ENCODE measurements at places on chromosomes 1 and 21. TPM values are rescaled to one million over a fixed set of nuclear protein-coding genes. Genes with fewer than 3 reads are reported as not detected.
A peak's percentile ranks its signal among the peaks of the same experiment; 100 is the strongest.

GRCh38 chr1:197902131-197902453, 338 bp upstream of the C1orf53 start:
- peaks cover 42% of the 10 kb centered on the region for H3K27me3 ChIP-seq
- H3K4me3 ChIP-seq: peak overlapping the region; percentile 90
- H3K27ac ChIP-seq: peak overlapping the region; percentile 50
- H3K36me3 ChIP-seq: peaks cover 2% of the 10 kb centered on the region
- H3K4me1 ChIP-seq: peaks cover 14% of the 10 kb centered on the region

GRCh38 chr1:76294482-76295194, 220.1 kb downstream of the ST6GALNAC3 start:
- H3K27me3 ChIP-seq: no peaks in the 10 kb centered on the region
- H3K4me1 ChIP-seq: peaks cover 48% of the 10 kb centered on the region
- no peaks in the 10 kb centered on the region for H3K36me3 ChIP-seq
- peak overlapping the region; percentile 29 for H3K4me3 ChIP-seq
- DNase-seq: no peak

Gene SYCP1
- total RNA-seq: not detected

DNA sequence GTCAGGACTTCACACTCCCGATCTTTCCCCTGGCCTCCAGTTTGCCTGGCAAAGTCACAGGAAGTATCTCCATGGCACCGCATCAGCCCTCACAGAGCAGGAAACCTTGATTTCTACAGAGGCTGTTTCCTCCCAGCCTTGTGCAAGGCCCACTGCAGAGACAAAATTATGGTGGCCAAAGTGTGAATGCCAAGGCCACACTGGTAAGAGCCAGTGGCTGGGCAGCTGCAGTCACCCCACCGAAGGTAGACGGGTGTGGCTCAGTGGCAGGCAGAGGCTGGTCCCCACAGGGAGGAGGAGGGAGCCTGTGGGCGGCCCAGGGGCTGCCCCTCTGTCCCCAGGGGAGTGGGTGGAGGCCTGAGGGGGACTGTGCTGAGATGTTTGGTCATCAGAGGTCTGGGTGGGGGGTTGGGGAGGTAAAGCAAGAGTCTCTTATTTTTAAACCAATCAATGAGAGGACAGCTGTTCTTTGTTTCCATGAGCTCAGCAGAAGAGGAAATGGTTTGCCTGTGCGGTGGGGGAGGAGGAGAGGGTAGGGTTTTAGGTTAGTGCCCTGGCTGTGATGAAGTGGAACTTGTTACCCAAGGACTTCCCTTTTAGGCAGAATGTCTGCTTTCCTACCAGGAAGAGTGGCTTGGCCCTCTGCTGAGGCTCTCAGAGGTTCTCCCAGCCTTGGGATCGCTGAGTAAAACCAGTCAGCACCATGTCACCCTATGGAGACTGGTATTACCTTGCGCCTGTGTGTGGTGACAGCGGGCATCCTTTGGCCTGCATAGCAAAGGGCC, 18.0 kb upstream of the BTG2 start:
- peak overlapping the region; percentile 73 for H3K4me3 ChIP-seq
- peak; percentile 87 for DNase-seq
- H3K27me3 ChIP-seq: no peaks in the 10 kb centered on the region
- peaks cover 96% of the 10 kb centered on the region for H3K4me1 ChIP-seq

DNA sequence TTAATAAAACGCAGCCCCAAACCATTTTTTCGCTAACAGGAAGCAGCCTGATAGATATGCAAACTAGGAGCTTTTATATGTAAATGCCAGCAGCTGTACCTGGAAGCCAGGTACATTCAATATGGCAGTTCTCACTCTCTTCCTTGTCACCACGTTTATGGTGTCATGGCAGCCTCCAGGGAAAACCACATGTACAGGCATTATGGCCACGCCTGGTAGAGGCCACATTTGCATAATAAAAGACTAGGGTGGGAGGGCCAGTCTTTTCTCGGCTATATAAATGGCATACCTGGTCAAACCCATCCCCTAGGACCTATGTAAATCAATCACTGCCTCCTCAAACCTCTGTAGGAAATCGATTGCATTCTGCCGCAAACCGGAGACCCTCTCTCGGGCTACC, 247.5 kb downstream of the NEGR1 start:
- H3K27ac ChIP-seq: no peak overlapping the region
- no peaks in the 10 kb centered on the region for H3K36me3 ChIP-seq
- H3K27me3 ChIP-seq: no peaks in the 10 kb centered on the region
- no peak overlapping the region for H3K4me3 ChIP-seq

GRCh38 chr1:183306317-183307042, 111.7 kb downstream of the NMNAT2 start:
- no peaks in the 10 kb centered on the region for H3K36me3 ChIP-seq
- DNase-seq: no peak
- no peak overlapping the region for H3K4me3 ChIP-seq
- H3K4me1 ChIP-seq: peaks cover 11% of the 10 kb centered on the region
- peaks cover 3% of the 10 kb centered on the region for H3K27me3 ChIP-seq
- H3K27ac ChIP-seq: no peak overlapping the region

Gene AZIN2
- 0.82 TPM for total RNA-seq

DNA sequence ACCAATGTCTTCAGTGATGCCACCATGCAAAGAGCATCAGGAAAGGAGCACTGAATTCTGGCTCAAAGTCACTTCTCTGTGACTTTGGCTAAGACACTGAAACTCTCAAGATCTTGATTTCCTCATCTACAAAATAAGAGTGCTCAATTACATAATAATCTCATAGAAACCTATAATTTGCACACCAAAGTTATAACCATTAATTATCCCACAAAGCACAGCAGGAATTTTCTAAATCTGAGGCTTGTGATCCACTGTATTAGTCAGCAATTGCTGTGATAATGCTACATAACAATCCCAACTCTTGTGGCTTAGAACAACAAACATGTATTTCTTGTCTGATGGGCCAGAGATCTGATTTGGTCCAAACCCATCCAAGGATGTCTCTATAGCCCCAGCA, 108.7 kb downstream of the PSMG1 start:
- H3K4me3 ChIP-seq: no peak overlapping the region
- no peaks in the 10 kb centered on the region for H3K36me3 ChIP-seq
- no peak overlapping the region for H3K27ac ChIP-seq
- no peaks in the 10 kb centered on the region for H3K27me3 ChIP-seq

DNA sequence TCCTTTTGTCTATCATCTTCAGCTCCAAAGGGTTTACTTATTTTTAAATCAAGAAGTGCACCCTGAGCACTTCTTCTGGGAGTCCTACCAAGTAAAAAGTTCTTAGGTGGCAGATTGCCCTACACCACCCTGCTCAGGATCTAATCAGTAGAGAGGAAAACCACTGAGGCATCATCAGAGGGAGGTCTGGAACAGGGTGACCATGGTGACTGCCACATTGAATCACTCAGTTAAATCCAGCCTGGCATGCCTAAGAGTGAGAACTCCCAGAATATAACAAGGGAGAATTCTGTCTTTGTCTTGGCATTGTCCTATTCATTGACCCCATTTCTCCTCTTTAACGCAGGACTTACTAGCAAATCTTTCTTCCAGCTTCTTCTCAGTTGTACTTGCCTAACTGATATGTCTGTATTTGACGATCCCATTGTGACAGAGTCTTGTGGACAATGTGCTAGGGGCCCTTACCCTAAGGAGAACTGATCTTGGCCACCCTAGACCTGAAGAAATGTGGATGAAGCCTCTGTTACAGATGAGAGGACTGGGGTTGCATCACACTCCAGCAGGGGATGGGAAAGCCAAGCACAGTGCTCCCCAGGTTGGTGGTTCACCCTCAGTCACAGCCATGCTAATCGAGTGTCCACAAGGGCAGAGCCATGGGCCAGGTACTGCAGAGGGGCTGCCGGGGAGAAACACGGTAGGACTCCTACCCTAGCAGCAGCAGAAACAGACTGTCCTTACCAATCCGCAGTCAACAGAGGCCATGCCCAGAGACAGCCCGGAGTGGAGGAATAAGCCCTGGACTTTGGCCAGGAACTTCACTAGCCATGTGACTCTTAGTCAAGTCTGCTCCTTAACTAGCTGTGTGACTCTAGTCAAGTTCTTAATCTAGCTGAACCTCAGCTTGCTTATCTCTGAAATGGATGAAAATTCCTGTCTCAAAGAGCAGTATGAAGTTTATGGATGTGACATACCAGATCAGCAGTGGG, 15.4 kb downstream of the PKP1 start:
- no peaks in the 10 kb centered on the region for H3K36me3 ChIP-seq
- DNase-seq: no peak
- no peak overlapping the region for H3K27ac ChIP-seq
- H3K27me3 ChIP-seq: peaks cover 32% of the 10 kb centered on the region
- H3K4me3 ChIP-seq: no peak overlapping the region

DNA sequence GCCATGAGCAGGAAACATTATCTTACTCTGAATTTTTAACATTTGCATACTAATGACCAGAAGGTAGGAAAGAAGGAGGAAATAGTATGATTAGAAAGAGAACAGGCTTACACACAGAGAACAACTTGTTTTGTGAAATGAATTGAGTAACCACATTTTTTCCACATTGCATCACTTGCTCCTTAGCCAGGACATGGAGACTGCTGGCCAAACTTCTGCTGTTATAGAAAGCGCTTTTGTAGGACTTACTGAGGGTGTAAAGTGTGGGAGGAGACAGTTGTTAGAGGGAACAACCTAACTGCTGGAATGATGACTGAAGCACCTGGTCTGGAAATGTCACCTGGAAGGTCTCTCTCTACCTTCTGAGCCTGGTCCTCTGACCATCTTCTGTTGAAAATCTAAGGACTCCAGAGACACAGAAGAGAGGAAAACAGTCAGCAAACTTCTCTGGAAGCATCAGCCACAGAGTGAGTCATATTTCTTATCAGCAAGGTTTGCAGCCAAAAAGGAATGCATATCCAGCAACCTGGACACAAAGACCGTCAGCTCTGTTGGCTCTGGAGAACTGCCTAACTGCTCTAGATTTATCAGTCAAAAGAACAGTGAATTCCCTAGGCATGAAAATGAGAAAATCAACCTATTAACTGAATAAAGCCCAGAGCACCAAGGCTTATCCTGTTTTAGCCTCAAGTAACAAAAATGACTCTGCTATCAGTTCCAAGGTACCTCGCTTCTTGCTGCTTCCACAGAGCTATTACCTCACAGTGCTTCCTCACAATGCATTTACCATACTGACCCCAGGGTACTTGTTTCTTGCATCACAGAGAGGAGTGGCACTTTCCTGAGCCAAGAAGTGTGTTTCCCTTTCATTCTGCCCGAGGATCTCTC, 88.0 kb upstream of the SLFNL1 start:
- no peak overlapping the region for H3K27ac ChIP-seq
- no peak overlapping the region for H3K4me3 ChIP-seq
- no peaks in the 10 kb centered on the region for H3K27me3 ChIP-seq
- peaks cover 44% of the 10 kb centered on the region for H3K36me3 ChIP-seq
- no peak for DNase-seq

DNA sequence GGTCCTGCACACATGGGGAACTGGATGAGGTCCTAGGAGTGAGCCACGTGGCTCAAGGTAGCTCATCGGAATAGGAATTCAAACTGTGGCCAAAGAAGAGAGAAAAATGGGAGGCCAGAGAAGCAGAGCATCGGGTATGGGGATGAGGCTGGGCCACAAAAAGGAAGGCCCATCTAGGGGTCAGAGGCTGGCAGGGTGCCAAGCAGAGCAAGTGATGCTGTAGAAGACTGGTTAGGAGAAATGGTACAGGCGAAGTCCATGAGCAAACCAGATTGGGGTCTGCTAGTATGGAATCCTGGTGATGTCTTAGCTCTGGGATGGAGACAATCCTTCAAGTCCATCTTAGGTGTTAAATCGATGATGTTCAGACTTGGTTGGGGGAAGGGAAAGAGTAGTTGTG, 68.0 kb downstream of the TEX35 start:
- H3K27ac ChIP-seq: peak overlapping the region; percentile 98
- DNase-seq: no peak
- no peaks in the 10 kb centered on the region for H3K27me3 ChIP-seq

Gene PIK3R3
- 1.0 TPM for total RNA-seq

DNA sequence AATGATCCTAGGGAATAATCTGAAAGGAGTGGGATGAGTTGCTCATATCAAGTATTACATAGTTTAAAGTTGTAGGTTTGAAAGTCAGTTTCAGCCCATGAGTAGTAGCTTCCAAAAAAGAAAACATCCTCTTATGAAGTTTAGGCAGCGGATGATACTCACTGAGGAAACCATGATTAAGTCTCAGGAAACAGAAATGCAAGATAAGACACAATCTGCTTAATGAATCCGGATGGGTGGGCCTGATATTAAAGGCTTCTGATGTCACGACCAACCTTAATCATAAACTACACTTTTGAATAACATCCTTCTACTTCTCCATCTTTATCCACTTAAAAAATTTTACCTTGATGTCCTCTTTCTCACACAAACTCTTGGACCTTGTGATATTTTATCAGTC, 61.8 kb downstream of the S1PR1 start:
- peaks cover 19% of the 10 kb centered on the region for H3K4me1 ChIP-seq
- H3K27ac ChIP-seq: no peak overlapping the region
- no peaks in the 10 kb centered on the region for H3K27me3 ChIP-seq

DNA sequence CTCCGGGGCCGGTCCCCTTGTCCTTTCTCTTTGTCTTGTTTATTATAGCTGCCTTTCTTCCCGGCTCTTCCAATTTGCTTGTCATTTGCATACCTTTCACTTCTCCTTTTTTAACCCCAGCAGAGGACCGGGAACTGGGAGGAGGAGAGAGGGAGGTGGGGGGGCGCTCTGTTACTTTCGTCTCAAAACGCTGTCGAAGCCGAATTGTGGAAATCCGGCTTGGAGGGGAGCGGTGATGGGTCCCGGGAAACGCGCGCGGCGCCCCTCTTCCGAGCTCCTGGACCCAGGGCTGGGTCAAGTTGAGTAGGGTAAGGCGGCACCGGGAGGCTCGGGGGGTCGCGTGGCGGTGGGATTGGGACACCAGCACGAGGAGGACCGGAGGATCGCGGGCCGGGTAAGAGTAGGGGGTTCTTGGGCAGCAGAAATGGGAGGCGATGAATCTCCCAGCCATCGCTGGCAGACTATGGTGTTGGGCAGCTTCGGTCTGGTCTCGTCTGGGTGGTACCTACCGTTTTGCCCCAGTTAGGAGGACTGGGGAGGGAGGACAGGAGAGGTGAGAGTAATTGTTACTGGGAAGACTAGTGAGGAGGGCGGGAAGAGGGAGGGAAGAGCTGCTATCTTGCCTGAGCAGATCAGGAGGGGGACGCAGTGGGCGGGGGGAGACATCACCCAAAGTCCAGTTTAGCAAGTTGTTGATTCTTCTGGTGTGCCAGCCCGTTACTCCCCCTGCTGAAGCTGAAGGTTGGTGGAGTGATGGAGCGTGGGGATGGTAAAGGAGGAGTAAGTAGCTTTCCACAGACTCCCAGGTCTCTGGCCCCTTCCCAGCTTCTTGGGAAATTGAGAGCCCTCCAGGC, 1.5 kb downstream of the PROX1 start:
- H3K4me3 ChIP-seq: peak overlapping the region; percentile 88
- H3K27ac ChIP-seq: peak overlapping the region; percentile 82
- H3K36me3 ChIP-seq: peaks cover 5% of the 10 kb centered on the region
- H3K4me1 ChIP-seq: peaks cover 26% of the 10 kb centered on the region
- no peak for DNase-seq

Gene ENAH
- total RNA-seq: 1.2 TPM

- H3K4me3 ChIP-seq: no peak overlapping the region
- H3K27ac ChIP-seq: no peak overlapping the region
- no peaks in the 10 kb centered on the region for H3K4me1 ChIP-seq
- no peaks in the 10 kb centered on the region for H3K36me3 ChIP-seq
Measured at GRCh38 chr1:99570486-99571089, 75.3 kb upstream of the PALMD start.

DNA sequence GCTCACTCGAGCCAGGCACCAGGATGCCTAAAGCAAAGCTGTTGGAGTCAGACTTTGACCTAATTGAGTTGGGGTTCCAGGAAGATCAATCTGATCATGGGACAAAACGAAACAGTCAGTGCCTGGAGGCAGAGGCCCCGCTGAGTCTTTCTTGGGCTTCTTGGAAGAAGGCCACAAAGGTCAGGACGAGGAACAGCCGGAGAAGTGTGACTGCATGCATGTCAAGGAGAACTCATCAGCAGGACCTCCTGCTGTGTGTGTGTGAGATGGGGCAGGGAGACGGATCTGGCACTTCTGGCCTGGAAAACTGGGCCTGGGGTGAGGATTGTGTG, 190.8 kb downstream of the CAMTA1 start:
- H3K27me3 ChIP-seq: peaks cover 17% of the 10 kb centered on the region
- no peak overlapping the region for H3K4me3 ChIP-seq
- DNase-seq: no peak

Data from activated B cell treated with CpG ODN at 0.5 μM for 24 hours (primary cell).